ENCODE measurements at places on chromosomes 5 and 9. TPM values are rescaled to one million over a fixed set of nuclear protein-coding genes. Genes with fewer than 3 reads are reported as not detected.

Gene NR2F1-AS1
- polyA plus RNA-seq = 2.8 TPM

- no peaks in the 10 kb centered on the region for H3K27me3 ChIP-seq
- no peak for DNase-seq
- H3K36me3 ChIP-seq = no peaks in the 10 kb centered on the region
- H3K4me3 ChIP-seq = no peak overlapping the region
- no peak overlapping the region for H3K27ac ChIP-seq
Observed at GRCh38 chr5:7978991-7979390, 110.0 kb downstream of the MTRR start.

GRCh38 chr5:52554293-52554692 is 233.4 kb upstream of the ITGA1 start:
- no peaks in the 10 kb centered on the region for H3K4me1 ChIP-seq
- H3K27ac ChIP-seq = no peak overlapping the region
- H3K27me3 ChIP-seq = no peaks in the 10 kb centered on the region
- no peak for DNase-seq

- no peak overlapping the region for H3K4me3 ChIP-seq
- H3K36me3 ChIP-seq = no peaks in the 10 kb centered on the region
- no peak for DNase-seq
- H3K4me1 ChIP-seq = no peaks in the 10 kb centered on the region
- H3K27ac ChIP-seq = no peak overlapping the region
Observed at GRCh38 chr5:25694801-25695200, 1050.0 kb upstream of the CDH10 start.

Gene KCNT1
- polyA plus RNA-seq = not detected

DNA sequence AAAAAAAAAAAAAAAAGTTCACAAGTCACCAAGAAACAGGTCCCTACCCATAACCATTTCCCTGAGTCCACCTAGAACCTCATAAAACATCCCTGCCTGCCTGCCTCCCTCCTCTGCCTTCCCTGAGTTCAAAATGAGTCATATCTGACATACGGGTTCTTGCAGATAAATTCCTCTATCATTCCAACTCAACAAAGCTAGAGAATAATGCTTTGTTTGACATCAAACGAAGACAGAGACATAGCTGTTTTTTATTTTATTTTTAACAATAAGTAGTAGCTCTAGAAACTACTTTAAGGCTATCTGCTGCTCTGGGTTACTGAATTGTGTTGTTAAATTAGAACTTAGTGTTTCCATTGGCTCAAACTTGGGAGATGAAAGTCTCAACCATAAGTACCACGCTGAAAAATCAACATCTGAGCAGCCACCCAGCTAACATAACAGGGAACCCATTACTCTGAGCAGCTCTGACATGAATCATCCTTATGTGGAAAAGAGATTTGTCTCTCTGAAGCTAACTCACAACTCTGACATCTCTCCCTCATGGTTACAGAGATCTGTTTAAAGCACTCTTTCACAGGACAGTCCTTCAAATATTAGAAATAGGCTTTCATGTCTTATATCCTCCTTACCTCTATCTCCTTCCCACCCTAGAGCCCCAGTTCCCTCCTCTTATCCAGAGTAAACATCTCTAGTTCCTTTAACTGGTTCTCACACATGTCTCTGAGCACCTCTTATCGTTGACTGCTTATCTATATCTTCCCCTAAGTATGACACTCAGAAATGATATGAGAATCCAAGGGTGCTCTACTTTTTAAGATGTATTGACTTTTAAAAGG is 12.1 kb downstream of the TMEM245 start:
- no peaks in the 10 kb centered on the region for H3K36me3 ChIP-seq
- H3K4me1 ChIP-seq = peaks cover 3% of the 10 kb centered on the region
- no peak for DNase-seq
- no peak overlapping the region for H3K4me3 ChIP-seq

GRCh38 chr5:87061046-87061445 is 206.6 kb upstream of the RASA1 start:
- no peaks in the 10 kb centered on the region for H3K36me3 ChIP-seq
- no peak for DNase-seq
- H3K4me1 ChIP-seq = no peaks in the 10 kb centered on the region
- no peak overlapping the region for H3K4me3 ChIP-seq

DNA sequence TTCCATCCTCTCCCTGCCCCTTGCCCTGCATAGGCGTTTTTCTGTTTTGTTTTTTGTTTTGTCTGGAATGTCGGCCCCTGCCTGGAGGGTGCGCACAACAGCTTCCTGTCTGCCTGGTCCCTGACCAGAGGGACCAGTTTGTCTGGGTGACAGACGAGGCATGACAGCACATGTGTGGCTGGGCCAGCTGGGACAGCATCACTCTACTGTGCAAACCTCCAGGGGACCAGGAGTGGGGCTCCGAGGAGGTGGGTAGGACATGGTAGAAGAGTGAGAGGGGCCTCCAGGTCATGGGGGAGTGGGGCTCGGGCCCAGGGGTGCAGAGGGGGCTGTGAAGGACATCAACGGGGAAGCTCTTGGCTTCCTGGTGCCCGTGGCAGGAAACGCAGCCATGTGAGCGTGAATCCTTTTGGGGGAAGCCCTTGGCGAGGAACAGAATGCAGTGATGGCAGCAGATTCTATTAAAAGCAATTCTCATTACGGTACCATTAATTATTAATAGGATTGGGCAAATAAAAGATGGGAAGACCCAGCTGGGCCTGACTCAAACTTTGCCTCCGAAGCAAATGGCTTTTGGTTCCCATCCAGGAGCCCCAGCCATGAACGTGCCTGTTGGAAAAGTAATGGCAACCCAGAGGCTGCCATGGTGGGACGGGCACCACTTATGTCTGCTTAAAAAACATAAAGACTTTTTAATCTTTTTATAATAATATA is 184.4 kb upstream of the IER5L start:
- H3K36me3 ChIP-seq = no peaks in the 10 kb centered on the region
- no peaks in the 10 kb centered on the region for H3K27me3 ChIP-seq
- no peaks in the 10 kb centered on the region for H3K4me1 ChIP-seq
- DNase-seq = no peak
- H3K27ac ChIP-seq = no peak overlapping the region

DNA sequence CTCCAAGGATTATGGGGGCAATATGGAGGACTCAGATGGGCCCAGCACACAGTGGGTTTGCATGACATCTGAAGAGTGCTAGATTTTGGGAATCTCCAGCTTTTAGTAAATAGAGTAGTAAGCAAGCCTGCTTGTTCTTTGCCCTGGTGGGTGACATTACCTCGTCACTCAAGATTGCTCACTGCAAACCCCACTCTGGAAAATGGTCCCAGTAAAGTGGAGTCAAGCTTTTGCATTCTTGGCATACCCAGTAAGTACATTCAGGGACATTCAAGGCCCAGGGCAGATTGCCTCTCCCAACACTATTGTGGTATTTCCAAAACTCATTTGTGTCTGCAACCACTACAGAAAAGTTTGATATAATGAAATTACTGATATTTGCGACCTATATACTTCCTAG is 118.5 kb downstream of the INVS start:
- H3K27me3 ChIP-seq = no peaks in the 10 kb centered on the region
- H3K27ac ChIP-seq = no peak overlapping the region
- no peak for DNase-seq
- no peaks in the 10 kb centered on the region for H3K4me1 ChIP-seq

DNA sequence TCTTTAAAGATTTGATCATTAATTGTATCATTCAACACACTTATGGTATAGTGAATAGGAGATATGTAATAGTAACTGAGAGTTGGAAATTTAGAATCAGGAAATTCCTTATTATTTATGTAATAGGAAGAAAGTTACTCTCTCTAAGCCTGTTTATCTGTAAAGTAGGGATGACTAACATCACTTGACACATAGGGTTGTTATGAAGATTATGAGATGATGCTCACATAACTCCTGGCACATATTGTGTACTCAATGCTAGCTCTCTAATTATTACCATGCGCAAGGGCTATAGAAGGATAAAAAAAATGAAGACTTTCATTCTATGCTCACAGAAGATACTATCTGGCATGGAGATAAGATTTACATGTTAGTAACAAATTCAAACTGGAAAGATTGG is 149.9 kb downstream of the ISOC1 start:
- H3K4me3 ChIP-seq = no peak overlapping the region
- no peak overlapping the region for H3K27ac ChIP-seq
- no peaks in the 10 kb centered on the region for H3K4me1 ChIP-seq

Gene PCDHGB4
- polyA plus RNA-seq = 2.7 TPM

DNA sequence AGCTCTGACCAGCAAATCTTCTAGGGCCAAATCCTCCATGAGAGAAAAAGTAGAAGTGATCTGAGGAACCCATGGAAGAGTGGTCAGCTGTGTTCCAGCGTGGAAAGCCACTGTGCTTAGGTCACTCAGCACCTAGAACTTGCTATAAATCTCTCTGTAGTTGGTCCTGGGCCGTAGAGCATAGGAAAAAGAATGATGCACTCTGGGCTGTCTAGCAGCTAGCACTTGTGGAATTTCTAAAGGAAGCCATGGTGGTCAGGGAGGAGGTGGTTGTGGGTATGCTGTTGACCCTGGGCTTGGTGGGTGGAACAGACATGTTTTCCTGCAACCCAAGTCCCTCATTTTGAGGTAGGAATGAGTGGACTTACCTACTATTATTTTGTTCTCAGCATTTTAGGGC is 48.1 kb downstream of the GGTA1 start:
- DNase-seq = no peak
- H3K27me3 ChIP-seq = no peaks in the 10 kb centered on the region
- H3K27ac ChIP-seq = no peak overlapping the region
- no peaks in the 10 kb centered on the region for H3K4me1 ChIP-seq
- H3K4me3 ChIP-seq = no peak overlapping the region

Gene KLHL3
- polyA plus RNA-seq = 0.88 TPM

GRCh38 chr9:112360047-112360804 is 19.7 kb upstream of the HSDL2 start:
- no peak for DNase-seq
- H3K27me3 ChIP-seq = no peaks in the 10 kb centered on the region
- H3K27ac ChIP-seq = no peak overlapping the region

- H3K4me3 ChIP-seq = no peak overlapping the region
- peaks cover under 1% of the 10 kb centered on the region for H3K4me1 ChIP-seq
- DNase-seq = no peak
- no peaks in the 10 kb centered on the region for H3K27me3 ChIP-seq
- H3K36me3 ChIP-seq = no peaks in the 10 kb centered on the region
Observed at GRCh38 chr5:153079396-153079795, 411.1 kb upstream of the GRIA1 start.

Gene INSL6
- polyA plus RNA-seq = not detected

Gene APC
- 6.5 TPM for polyA plus RNA-seq

- no peaks in the 10 kb centered on the region for H3K27me3 ChIP-seq
- no peak for DNase-seq
- no peaks in the 10 kb centered on the region for H3K4me1 ChIP-seq
- H3K36me3 ChIP-seq = no peaks in the 10 kb centered on the region
- H3K27ac ChIP-seq = no peak overlapping the region
- H3K4me3 ChIP-seq = no peak overlapping the region
Observed at GRCh38 chr5:91706785-91707520, 323.8 kb upstream of the ARRDC3 start.

DNA sequence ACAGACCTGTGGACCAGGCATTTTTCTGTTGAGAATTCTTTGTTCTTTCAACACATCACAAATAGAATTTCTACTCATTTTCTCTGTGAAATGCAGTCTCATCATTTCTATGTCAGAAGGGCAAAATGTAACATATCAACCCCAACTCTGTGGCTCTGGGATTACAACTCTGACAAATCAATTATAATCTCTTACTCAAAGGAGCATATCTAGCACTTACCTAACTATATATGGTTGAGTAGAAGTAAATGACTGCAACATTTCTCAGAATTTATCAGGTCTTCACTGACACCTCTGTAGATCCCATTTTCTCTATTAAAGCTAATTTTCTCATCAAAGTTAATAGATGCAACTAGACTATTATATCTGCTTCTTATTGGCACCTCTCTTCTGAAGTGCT is 64.8 kb downstream of the GABRG2 start:
- H3K4me1 ChIP-seq = no peaks in the 10 kb centered on the region
- H3K27me3 ChIP-seq = no peaks in the 10 kb centered on the region
- H3K36me3 ChIP-seq = no peaks in the 10 kb centered on the region
- H3K4me3 ChIP-seq = no peak overlapping the region
- DNase-seq = no peak

DNA sequence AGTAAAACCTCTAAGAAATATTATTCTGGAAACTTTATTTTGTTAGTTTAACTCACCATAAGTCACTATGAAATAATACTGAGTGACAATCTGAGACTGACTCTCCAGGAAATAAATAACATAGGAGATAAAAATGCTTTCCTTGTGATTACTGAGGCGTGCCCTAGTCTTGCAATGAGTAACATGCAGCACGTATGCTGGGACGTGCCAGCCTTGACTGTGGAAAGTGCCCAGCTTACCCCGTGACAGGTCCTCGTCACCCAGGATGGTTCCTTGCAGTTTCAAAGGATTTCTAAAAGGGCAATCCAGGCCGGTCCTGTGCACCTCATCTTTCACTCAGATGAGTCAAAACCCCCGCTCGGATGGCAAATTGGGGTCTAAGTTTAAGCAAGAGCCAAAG is 720.8 kb upstream of the ADAMTS16 start:
- no peaks in the 10 kb centered on the region for H3K27me3 ChIP-seq
- H3K4me1 ChIP-seq = no peaks in the 10 kb centered on the region
- DNase-seq = no peak
- no peaks in the 10 kb centered on the region for H3K36me3 ChIP-seq
- H3K27ac ChIP-seq = no peak overlapping the region
- H3K4me3 ChIP-seq = no peak overlapping the region

Gene OR1Q1
- polyA plus RNA-seq = not detected

Gene LRRTM2
- 0.31 TPM for polyA plus RNA-seq

Gene PCDHB16
- polyA plus RNA-seq = 0.63 TPM
